ENCODE measurements at places on chromosomes 6 and 20.
A peak's percentile ranks its signal among the peaks of the same experiment; 100 is the strongest.

DNA sequence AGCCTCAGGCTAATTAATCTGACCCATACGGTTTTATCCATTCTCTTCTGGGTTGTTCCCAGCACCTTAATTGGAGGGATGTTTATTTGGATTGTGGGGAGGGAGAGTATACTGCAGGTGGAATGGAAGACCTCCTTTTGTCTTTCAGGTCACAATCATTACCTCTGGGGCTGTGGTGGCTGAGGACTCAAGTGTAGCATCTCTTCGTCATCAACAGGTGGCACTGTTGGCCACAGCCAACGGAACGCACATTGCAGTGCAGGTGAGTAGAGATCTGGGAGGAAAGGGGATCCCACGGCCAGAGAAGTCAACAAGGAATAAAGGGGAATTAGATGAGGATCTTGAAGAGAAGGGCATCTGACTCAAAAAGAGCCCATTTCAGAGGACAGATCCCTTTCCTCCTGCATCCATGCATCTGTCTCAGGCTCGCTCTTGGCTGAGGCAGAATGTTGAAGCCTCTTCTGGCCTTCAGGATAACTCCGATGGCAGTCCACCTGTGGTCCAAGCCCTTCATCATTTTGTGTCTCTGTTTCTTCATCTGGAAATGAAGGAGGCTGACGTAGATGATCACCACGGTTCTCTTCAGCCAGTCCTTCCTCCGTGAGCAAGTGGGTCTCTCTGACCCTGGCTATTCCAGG is 3.2 kb upstream of the DEF6 start:
- DNase-seq: peak; percentile 73

GRCh38 chr20:56257604-56258003 is 9.1 kb downstream of the MC3R start:
- DNase-seq: no peak

GRCh38 chr6:16698162-16698533 is 63.1 kb downstream of the ATXN1 start:
- no peak for DNase-seq

DNA sequence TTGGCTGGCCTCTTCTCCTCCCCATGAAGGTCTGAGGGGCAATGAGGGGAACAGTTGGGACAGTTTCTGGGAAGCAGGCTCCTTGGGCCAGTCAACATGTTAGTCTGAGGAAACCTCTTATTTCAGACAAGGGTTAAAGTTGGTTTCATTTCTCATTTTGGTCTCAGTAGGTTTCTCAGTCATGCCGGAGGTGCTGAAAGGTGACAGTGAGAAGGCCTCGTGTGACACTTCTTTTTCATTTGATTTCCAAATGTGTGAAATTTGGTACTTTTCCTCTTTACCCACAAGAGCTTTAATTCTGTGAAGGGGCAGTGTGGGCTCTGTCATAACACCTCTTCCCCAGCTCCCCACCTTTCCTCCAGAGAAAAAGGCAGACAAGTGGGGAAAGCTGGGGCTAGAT is 7.5 kb upstream of the GLP1R start:
- DNase-seq: no peak

- peak; percentile 74 for DNase-seq
Measured at GRCh38 chr20:62367633-62368391, 700 bp upstream of the LAMA5 start.

- DNase-seq: no peak
Measured at GRCh38 chr6:148700047-148700715, 46.6 kb upstream of the UST start.

Data from H9 (cell line).